ENCODE measurements at places on chromosomes 11 and 22.
A peak's percentile ranks its signal among the peaks of the same experiment; 100 is the strongest.

DNA sequence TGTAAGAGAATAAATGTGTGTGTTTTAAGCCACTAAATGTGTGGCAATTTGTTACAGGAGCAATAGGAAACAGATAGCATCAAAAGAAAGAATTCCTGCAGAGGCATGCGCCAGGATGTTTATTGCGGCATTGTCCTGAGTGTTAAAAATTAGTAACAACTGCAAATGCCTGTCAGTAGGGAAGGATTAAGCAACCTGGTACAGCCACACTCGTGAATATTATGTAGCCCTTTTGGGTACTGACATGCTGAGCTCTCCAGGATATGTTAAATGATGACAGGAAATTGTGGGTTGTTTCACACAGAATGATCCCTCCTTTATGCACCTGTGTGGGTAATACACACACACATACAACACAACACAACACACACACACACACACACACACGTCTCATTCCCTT lies 69.7 kb upstream of the MYOD1 start:
- DNase-seq, result no peak

GRCh38 chr11:107898270-107898669 lies 30.0 kb upstream of the RAB39A start:
- no peak for DNase-seq

DNA sequence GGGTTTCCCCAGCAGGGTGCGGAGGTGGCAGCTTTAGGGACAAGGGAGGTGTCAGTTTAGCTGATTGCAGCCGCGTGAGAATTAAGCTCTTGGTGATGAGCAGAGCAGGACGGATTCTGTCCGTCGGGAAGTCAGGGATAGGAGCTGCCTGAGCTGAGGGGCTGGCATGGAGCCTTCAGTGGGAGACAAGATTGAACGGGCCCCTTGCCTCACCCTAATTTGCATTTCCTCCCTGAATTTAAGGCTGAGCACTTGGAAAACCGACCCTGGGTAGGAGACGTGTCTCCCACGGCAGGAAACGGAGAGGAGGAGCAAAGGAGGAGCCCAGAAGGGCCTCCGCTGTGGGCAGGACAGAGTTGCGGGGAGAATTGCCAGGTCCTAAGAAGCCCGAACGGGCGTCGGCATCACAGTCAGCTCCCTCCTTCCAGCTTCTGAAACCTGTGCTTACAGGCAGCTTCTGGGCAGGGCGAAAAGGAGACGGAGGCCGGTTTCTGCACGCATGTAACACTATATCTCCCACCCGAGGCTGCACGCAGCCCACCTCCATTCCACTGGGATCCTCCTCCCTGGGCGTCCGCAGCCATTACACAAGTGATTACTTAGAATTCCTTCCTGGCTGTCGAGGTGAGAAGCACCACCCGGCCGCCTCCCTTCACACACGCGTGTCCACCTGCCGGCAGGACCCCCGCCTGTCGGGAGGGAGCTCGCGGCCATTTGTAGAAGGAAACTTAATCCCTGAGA lies 345.8 kb downstream of the BRD1 start:
- DNase-seq, result no peak

DNA sequence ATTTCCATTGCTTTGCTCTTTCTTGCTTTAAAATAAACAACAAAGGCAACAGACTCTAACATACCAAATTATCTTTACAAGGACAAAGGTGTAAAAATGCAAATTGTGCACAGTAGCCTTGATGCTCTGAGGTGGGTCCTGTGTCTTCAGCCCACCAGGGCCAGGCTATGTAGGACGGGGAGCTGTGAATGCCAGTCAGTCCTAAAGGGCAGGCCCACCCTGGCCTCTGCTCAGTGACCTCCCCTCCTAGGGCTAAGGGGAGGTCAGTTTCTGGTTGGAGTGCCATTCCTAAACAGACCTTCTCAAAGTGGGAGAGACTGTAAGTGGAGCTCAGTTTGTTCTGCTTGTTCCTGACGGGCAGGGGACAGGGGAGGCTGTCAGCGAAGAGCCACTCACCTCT lies 78.0 kb upstream of the SUSD2 start:
- no peak for DNase-seq

GRCh38 chr11:128621601-128622501 lies 34.5 kb upstream of the ETS1 start:
- no peak for DNase-seq

GRCh38 chr11:86863476-86863875 lies 63.1 kb downstream of the PRSS23 start:
- DNase-seq, result no peak

DNA sequence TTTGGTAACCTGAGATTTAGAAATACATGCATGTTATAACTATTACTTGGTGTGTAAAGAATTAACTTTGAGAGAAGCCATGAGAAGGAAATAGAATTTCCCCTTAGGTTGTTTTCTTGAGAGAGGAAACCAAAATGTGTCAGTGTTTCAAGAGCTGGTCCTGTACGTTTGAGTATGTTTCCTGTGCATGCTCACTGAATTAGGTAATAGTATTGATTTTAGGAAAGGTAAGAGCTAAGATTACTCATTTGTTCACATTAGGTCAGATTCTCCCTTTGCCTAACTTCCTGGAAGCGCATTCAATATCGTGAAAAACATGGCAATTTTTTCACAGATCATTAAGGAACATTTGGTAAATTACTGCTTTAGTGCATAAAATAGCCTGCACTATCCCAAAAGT lies 49.3 kb upstream of the RDX start:
- no peak for DNase-seq

DNA sequence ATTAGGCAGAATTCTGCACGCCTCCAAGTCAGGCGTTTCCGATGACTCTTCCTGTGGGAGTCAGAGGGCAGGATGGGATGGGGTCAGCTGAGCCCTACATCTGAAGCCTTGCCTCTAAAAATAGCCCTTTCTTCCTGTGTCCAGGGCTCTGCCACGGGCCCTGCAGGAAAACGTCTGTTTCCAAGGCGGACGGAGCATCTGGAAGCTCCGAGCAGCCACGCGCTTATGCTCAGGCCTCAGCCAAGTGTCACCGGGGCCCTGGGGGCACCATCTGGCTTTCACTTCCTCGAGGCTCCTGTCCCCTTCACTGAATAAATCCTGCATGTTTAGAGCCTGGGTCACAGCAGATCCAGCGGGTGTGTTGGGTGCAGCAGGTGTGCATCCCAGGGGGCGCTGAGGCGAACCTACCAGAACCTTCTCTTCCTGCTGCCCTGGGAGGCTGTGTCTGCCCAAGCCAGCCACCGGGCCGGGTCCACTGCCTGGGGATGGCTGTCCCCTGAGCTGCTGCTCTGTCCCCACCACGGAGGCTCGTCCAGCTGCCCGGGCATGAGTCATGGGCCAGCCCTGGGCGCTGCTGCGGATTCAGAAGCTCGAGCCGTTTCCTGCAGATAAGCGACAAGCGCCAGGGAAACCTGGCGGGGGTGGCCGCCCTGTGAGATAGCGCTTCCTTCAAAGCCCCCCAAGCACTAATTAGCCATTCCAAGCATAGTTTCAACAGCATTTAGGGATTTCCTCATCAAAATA lies 32.0 kb upstream of the LINC01488 start:
- DNase-seq, result no peak

- DNase-seq, result no peak
These were observed 3.0 kb downstream of the PRSS23 start for GRCh38 chr11:86803136-86804045.

DNA sequence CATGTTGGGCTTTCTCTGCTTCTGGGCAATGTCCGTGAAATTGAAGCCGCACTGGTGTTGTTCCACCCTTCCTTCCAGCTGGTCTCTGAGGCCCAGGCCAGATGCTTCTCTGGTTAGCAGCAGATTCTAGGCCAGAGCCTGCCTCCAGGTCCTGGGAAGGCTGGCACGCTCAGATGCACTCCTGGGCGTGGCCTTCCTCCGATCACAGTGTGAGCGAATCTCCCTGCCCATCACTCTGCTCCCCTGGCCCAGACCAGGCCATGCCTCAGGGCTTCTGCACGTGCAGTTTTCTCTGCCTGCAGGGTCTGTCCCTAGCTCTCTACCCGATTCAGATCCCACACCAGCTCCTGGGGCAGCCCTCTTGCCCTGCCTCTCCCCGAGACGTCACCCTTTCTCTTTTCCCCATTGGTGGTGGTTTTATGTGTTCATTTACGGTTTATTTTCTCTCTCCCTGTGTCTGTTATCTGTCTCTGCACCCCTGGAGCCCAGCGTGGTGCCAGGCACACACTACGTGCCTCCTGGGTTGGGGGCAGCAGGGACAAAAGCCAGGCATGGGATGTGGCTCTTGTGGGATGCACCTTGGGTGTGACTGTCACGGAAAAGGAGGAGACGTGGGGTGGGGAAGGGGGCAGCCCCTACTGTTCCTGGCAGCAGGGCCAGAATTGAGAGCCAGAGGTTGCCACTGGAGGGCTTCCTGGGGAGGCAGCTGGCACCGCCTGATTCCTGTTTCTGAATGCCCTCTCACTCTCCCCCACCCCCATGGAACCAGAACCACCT lies 66.0 kb downstream of the KCNQ1 start:
- no peak for DNase-seq

GRCh38 chr11:59262177-59262818 lies 49.6 kb upstream of the MPEG1 start:
- no peak for DNase-seq

DNA sequence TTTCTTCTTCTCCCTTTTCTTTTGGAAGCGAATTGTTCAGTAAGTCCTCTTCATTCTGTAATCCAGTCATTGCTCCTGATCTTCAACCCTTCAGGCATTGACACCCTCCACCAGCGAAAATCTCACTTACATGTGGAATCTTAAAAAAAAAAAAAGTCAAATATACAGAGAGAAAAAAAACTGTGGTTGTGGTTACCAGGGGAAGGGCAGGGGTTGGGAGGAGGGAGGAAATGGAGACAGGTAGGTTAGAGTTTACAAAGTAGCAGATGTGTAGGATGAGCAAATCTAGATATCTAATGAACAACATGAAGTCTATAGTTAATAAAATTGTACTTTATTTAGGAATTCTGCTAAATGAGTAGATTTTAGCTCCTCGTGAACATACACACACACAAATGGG lies 17.7 kb upstream of the TMEM123 start:
- peak; percentile 18 for DNase-seq

DNA sequence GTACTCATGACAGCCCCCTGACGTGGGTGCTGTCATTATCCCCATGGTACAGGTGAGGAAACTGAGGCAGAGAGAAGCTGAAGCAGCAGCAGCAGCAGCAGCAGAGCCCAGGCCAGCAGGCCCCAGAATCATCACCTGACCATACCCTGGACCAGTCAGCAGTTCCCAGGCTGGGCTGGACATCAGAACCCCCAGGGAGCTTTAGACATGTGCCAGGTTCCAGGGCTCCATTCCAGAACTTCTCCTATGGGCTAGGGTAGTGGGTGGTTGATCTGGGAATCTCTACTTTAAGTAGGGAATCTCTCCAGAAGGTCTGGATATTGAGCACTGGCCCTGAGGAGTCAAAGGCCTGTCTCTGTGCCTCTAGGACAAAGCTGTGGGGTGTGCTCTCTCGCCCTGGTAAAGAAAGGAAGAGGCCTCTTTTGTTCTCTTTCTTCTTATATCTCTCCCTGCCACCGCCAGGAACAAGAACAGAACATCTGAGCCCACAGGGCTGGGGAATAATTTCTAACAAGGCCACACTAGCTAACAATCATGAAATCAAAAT lies 26.6 kb downstream of the MAFF start:
- DNase-seq, result no peak
